Liver (tissue), 10 donors: ENCODE measurements at places on chromosomes 3 and 15. TPM values are rescaled to one million over a fixed set of nuclear protein-coding genes. Genes with fewer than 3 reads are reported as not detected.

GHSR gene
- total RNA-seq = not detected

HCLS1 gene
- 17.2 TPM for total RNA-seq

FES gene
- 42.8 TPM for total RNA-seq

SHQ1 gene
- total RNA-seq = 7.1 TPM

TRH gene
- total RNA-seq = 0.28 TPM

TLR9 gene
- not detected for total RNA-seq

MAGI1 gene
- 18.1 TPM for total RNA-seq

TIMP4 gene
- 0.70 TPM for total RNA-seq

GRCh38 chr15:101651554-101652097, 555 bp downstream of the TM2D3 start:
- no peak for DNase-seq

GRCh38 chr3:150278843-150279381, 129.2 kb upstream of the TSC22D2 start:
- DNase-seq = no peak

DNA sequence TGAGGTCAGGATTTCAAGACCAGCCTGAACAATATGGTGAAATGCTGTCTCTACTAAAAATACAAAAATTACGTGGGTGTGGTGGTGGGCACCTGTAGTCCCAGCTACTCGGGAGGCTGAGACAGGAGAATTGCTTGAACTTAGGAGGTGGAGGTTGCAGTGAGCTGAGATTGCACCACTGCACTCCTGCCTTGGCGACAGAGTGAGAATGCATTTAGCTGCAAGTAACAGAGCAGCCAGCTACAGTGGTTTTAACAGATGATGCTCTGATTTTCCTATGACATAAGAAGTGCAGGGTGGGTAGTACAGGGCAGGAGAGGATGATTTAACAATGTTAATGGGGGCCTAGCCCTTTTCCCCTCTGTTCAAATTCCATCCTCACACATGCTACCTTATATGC, 267.9 kb downstream of the RPLP1 start:
- DNase-seq = no peak

DNA sequence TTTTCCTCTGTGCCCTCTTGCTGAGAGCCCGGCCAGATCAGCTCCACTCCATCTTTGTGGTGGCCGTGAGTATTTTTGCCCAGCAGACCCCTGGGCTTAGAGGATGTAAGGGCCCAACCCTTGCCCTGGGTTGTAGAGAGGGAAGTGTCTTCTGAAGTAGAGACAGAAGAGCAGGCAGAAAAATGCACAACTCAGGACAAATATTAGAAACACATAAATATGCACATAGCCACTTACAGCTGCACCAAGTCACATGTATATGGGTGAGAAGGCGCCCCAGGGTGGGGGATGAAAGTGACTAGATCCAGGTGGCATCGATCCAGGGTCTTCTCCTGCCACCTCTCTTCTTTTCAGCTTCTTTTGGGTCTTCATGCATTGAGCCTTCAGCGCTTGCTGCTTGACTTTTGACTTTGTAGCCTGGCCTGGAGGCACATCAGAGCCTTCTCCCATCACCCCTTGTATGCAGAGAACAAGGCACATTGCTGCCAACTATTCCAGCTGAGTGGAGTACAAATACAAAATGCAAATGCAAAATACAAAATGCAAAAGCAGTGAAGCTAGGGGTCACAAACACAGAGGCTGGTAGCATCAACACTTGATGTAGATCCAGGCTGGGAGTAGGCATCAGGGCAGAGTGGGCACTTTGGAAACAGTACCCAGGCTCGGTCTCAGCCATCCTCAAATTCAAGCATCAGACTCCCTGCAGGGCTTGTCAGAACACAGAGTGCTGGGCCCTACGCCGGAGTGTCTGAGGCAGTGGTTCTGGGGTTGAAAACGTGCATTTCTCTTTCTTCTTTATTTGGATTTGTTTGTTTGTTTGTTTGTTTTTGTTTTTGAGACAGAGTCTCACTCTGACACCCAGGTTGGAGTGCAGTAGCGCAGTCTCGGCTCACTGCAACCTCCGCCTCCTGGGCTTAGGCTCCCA, 133.0 kb downstream of the ASB7 start:
- no peak for DNase-seq

GRCh38 chr3:115436767-115437301, 186.5 kb upstream of the GAP43 start:
- DNase-seq = no peak

DNA sequence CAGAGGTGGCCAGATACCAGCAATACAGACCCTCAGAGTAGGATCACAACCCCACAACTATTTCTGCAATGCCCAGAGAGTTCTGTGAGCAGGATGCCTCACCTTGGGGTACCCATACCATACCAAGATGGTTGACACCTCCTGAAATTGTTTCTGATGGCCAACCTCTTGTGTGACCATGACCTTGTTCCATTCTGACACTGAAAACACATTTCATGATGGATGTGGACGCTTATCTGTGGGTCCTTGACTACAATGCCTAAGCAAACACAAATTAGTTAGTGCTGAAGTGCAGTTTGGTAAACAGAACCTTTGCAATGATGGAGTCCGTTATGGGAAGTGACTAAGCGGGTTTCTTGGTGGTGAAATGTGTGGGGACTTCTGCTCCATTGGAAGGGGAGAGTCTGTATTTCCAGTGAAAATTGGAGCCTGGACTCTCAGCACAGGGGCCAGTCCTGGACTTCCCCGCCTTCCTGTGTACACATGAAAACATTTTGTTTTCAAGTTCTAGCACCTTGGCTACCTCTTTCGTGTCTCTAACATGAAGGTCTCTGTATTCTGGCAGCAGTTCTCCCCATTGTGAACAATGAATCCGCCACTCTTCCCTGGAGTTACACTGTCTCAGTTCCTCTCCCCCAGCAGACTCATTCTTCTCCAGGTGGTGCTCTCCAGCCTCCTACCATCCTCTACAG, 106.2 kb downstream of the XXYLT1 start:
- DNase-seq = no peak

DNA sequence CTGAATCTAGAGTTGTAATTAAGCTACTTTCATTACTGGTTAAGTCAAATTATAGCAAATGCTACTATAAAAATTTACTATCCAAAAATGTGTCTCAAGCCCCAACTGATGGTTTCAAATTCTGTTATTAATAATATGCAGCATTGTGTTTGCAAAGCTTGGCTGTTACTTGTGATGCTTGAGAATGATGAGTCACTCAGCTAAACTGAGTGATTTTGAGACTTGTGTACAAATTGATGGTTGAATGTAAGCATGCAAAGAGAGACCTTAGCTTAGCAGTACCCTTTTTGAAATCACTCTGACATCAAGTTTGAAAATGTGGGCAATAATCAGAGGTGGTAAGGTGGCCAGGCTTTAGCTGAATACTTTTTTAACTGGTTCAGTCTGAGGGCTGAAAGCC, 27.6 kb downstream of the OPA1 start:
- no peak for DNase-seq

DNA sequence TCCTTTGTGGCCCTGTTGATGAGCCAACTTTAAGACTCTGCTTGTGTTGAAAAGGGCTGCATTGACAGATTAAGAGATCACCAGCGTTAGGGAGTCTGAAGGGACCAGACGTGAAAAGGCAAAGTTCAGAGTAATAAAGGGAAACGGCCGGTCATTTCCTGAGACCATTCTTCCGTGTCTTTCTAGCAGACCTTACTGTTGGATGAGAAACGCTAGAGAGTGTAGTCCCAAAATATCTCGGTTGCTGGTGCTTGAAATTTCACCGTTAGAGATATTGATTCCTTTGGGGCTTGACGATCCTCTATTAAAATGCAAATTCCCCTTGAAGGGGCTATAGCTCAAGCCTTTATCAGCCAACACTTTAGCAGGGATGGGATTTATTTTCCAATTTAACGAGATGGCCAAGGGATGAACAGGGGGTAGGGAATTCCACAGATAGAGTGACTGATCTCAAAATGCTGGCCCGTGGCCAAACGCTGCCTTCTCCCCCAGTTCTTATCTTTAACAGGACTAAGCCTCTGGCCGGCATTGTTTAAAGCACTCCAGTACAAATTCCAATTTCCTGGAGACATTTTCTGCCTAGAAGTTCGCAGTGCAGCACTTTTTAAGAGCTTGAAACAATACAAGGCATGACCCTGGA, 250.4 kb downstream of the TJP1 start:
- no peak for DNase-seq

DNA sequence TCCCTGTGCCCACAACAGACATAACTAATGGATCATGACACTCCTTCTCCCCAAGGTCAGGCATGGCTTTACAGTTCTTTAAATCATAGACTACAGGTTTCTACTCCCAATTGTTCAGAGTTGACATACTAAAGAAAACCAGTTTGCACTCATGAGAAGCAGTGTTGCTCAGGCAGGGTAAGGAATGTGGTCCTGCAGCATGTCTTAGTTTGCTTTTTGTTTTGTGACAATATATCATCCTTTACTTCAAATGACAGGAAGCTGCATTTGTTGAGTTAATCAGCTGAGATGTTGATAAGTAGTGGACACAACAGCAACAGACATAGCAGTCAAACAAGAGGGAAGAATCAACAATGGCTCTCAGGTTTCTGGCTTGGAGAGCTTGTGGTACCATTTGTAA, 267.5 kb downstream of the SLCO3A1 start:
- no peak for DNase-seq

GRCh38 chr15:50181969-50182218, at the start of gene SLC27A2:
SLC27A2 (plus strand) TSS chr15:50182196; CDS start chr15:50182428, 232 bp downstream.
- peak; percentile 70 for DNase-seq

DNA sequence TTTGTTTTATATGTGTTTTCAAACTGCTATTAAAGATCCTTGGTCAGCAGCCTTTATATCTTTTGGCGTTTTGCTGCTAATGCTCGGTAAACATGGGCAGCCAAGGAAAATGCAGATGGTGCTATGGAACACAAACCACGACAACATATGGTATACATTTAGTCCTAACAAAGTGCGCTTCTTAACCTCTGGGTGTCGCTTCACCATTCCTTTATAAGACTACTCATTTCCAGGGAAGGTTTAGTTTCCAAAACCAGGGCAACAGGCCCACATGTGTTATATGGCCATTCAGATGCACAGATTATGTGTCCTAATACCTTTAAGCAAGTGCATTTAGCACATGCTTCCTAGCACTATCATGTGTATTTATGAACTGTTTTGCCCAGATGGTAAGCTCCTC, 14.7 kb downstream of the SHOX2 start:
- no peak for DNase-seq

DNA sequence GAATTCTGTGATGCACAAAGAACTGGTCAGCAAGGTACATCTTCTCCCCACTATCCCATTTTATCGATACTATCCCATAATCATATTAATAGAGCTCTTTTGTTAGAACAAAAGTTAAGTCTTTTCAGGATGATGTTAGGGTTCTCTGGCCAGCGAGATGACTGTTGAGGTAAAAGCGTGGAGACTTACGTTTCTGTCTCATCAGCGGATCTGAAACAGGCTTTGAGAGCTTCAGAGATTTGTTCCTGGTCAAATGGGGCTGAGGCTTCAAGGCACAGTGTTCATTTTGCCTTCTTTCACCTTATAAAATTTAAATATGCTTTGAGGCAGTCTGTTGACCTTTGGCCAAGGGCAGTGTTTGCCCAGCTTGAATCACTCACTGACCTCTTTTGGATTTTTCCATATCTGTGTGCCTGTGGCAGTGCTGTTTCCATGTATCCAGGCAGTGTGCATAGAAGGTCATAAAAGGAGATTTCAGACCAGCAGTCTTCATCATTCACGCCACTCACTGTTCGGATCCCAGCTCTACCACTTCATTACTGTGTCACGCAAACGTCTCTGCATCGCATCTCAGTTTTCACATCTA, 3.1 kb downstream of the ADAMTSL3 start:
- no peak for DNase-seq

DNA sequence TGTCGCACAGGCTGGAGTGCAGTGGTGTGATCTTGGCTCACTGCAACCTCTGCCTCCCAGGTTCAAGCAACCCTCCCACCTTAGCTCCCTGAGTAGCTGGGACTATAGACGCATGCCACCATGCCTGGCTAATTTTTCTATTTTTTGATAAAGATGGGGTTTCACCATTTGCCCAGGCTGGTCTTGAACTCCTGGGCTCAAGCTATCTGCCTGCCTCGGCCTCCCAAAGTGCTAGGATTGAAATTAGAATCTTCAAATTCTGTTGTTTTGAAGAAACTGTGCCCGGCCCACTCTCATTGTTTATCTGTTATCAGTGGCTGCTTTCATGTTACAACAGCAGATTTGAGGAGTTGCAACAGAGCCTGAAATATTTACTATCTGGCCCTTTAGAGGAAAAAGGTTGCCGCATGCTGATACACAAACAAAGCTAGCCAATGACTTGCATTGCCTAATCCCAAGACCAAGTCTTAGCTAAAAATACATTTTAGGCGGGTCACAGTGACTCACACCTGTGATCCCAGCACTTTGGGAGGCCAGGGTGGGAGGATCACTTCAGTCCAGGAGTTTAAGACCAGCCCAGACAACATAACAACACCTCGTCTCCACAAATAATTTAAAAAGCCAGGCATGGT, 43.2 kb upstream of the PPP4R2 start:
- no peak for DNase-seq

DNA sequence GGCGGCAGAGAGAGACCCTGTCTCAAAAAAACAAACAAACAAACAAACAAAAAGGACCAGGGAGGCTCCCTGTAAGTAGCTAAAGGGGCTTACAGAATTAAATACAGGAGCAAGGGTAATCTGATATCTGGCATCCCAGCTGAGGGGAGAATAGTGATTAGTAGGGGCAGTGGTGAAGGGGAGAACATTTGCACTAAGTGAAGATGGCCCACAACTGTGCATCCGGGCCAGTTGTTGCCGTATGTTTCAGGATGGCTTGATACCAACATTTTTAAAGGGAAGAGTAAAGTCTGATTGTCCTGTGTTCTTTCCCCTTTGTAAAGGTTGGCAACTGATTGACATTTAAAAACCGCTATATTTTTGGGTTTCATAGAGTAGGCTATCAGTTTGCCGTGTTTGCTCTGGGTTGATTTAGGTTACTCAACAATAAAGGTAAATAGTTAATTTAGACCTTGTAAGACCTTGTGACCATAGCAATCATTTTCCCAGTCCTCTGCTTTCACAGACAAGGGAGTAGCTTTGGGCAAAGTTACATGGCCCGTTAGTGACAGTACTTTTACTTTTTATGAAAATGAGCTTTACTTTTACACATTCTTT, 167.8 kb downstream of the PTPRG start:
- no peak for DNase-seq

DNA sequence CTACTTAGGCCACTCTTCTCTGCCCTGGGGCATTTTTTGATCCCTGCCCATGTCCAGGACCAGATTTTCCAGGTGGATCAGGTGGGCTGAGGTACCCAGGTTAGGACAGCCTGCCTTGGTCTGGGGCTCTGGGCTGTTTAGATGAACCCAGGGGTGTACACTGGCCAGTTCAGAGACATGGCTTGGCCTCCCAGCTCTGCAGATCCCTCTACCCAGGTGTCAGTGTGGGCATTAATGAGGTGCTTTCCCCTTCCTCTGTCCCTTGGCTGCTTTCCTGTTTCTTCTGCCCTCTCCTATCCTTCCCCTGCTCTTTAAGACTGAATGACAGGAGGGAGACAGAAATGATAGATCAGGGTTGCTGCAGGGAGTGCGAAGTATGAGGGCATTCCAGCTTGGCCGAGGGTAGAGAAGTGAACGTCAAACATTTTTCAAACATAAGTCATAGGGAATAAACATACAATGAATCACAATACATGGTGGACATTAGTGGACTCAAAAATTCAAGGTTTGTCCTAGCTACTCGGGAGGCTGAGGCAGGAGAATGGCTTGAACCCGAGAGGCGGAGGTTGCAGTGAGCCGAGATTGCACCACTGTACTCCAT, 30.5 kb downstream of the RTP1 start:
- no peak for DNase-seq

GRCh38 chr3:150114873-150115540, 144.3 kb upstream of the PFN2 start:
- no peak for DNase-seq
